ENCODE measurements at places on chromosomes 12 and 14. TPM values are rescaled to one million over a fixed set of nuclear protein-coding genes. Genes with fewer than 3 reads are reported as not detected.

The MANSC4 gene
- total RNA-seq = not detected

The FAM181A gene
- not detected for total RNA-seq

The TAOK3 gene
- total RNA-seq = 25.3 TPM

The GPR68 gene
- 0.77 TPM for total RNA-seq

The CEP83 gene
- 7.8 TPM for total RNA-seq

The PLA2G1B gene
- not detected for total RNA-seq

The ADCK1 gene
- total RNA-seq = 2.8 TPM

The C12orf54 gene
- 0.53 TPM for total RNA-seq

DNA sequence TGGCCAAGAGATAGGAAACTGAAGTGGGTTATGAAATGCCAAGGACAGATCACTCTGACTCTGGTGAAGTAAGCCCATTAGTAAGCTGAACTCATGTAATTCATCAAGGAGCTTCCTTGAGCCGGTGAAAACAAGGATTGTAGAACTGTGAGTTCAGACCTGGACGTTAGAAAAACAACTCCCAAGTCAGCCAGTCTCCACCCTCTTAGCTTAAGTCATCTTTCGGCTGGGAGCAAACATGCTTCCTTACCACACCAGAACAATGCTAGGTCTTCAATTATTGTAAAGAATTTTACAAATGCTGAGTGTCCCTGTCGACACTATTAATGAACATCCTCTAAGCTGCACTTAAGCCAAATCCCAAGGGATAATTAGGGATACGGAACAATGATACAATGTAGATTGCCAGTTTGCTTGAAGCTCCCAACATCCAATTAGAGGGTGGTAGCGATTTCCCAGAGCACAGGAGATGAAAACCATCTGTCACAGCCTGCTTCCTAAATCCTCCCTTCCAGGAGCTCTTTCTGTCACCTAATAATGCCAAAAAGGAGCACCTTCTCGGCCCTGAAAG is 45.7 kb upstream of the VASH1 start:
- DNase-seq = peak; percentile 3

- no peak for DNase-seq
Observed at GRCh38 chr14:59215322-59215721, 26.9 kb downstream of the DAAM1 start.

DNA sequence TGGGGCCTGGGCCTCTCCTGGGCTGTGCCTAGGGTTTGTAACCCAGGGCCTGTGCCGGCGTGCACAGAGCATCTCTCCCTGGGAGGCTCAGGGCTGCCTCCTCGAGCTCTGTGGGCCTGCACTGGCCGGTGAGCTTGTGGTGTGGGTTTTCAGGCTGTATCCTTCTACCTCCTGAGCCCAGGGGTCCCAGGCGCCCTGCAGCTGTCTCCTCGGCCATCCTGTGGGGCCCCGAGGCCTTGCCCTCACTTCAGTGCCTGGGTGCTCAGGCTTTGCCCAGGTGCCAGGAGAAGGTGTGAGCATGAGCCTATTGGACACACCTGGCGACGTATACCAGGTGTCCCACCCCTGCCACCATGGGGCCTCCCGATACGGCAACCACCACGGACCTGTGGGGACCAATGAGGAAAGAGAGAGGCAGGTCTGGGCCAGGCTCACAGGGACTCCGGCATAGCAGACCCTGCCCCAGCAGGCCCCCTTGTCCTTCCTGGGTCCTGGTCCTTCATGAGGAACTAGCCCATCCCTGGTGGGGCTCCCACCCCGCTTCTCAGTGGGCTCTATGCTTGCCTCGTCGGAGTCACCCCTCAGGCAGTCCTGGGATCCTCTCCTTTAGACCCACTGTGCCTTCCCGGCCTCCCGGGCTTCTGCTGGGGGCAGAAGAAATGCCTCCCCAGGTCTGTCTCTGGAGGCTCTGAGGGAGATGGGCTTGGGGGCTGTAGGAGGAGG is 400.2 kb downstream of the TMEM121 start:
- no peak for DNase-seq

GRCh38 chr14:39365354-39365753 is 66.9 kb downstream of the FBXO33 start:
- DNase-seq = no peak

DNA sequence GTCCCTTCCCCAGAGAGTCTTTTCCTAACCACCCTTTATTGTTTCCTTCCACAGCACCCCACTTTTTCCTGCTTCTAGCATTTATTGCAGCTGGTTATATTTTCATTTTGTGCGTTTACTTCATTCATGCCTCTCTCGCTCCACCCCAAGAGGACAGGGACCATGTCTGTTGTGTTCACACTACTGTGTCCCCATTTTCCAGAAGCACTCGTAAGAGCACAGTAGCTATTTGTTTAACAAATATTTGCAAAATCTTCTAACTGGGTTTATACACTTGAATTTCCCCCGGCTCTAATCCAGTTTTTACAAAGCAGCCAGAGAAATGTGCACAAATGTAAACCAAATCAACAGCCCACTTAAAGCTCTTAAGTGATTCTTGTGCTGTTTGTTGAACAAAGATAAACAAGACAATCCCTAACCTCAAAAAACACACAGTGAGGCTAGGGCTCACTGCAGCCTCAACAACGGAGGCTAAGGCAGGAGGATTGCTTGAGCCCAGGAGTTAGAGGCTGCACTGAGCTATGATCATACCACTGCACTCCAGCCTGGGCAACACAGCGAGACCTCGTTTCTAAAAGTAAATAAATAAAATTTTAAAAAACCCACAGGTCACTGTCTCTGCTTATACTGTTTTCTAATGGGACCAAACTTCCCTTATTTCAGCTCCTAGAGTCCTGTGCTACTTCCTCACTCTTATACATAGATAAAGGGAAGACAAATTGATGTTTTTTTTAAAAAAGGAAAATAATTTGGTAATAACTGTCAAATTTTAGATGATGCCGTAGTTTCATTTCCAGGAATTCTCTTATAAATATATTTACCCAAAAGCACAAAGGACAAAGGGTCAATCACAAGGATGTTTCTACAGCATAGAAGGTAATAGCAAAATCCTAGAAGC is 6.6 kb upstream of the ABCD4 start:
- no peak for DNase-seq

- DNase-seq = no peak
Observed at GRCh38 chr14:104437703-104438102, 141.9 kb upstream of the C14orf180 start.

DNA sequence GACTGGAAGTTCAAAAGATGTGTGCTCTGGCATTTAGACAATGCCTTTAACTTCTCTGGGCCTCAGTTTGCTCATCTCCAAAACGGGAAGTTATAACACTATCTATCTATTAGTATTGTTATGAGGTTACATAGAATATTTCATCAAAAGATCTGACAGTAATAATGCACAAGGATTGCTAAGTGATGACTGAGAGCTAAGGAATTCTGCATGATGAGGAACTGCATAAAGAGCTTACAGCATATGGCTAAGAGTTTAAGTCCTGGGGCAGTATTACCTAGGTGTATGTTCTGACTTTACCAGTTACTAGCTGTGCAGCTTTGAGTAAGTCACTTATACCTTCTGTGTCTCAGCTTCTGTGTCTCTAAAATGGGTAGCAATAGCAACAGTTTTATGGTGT is 160.1 kb upstream of the TMPO start:
- peak; percentile 94 for DNase-seq

GRCh38 chr14:102007916-102008418 is 43.6 kb downstream of the DYNC1H1 start:
- no peak for DNase-seq

DNA sequence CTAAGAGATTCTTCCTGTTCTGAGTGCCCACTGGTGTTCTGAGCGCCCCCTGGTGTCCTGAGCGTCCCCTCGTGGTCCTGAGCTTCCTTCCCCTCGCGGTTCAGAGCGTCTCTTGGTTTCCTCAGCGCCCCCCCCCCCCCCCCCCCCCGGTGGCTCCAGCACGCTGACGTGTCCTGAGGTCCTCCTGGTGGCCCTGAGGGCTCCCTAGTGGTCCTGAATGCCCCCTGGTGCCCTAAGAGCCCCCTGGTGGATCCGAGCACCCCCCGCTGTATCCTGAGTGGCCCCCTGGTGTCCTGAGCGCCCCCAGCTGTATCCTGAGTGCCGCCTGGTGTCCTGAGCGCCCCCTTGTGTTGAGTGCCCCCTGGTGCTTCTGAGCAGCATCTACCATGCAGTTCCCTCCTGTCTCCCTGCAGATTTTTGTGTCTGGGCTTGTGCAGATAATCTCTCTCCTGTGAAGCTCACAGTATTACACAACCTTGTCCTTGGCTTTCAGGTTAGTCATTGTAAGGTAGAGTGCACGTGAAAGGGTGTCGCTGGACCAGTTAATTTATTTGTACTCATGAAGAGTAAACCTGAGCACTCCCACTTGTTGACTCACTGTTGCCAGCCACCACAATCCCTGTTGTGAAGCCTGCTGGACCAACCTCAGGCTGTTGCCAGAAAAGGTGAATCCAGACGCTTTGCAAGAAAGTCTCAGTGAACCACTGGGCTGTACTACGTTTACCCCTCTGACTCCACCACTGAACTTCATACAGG is 1168.4 kb downstream of the TMEM121 start:
- peak; percentile 43 for DNase-seq

DNA sequence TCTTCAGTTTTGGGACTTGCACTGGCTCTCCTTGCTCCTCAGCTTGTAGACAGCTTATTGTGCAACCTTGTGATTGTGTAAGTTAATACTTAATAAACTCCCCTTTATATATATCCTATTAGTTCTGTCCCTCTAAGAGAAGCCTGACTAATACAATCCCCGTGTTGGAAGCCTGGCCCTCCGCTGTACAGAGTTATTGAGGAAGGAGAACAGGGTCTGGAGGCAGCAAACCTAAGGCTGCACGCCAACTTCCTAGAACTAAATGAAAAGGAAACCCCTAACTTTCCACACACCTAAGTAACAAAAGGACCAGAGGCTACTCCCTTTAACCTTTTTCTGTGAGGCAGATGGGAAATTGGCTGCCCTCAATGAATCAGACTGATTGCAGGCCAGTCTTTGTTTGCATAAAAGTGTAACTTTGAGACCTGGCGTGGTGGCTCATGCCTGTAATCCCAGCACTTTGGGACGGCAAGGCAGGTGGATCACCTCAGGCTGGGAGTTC is 42.6 kb upstream of the LIMA1 start:
- peak; percentile 38 for DNase-seq

DNA sequence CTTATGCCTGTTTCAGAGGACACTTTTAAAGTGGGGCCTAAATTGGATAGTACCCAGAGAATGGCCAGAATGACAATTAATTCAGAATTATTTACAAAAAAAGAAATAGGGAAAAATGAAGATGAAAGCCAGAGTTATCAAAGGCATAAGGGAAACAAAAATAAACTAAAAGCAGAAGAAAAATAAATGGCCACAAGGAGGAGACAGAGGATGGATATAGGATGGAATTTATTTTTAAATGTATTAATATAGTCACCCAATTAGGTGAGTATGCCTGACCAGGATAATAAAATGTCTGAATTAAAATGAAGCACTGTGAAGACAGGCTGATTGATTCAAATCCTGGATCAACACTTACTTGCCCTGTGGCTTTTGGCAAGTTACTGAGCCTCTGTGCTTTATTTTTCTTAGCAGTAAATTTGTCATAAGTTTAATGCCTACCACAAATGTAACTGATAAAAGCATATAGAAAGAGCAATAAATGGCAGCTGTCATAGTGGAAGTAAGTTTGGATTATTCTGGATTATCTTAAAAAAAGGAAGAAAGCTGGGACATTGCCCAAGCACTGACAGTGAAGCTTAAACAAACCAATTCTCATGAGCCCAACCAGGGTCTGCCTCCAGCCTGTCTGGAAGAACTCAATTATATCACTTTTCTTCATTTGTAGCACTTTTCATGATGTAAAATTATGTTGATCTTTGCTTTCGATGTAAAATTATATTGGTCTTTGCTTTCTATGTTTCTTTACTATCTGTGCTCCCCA is 3.5 kb downstream of the CLEC9A start:
- DNase-seq = peak; percentile 27

DNA sequence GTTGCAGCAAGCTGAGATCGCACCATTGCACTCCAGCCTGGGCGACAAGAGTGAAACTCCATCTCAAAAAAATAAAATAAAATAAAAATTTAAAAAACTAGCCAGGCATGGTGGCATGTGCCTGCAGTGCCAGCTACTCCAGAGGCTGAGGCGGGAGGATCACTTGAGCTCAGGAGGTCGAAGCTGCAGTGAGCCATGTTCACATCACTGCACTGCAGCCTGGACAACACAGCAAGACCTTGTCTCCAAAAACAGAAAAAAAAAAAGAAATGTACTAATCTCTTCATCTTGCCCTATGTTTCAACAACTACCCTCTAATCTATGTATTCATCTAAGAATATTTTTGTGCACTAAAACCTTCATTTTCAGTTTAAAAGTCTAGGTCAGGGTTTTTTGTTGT is 6.5 kb downstream of the NAA25 start:
- no peak for DNase-seq

DNA sequence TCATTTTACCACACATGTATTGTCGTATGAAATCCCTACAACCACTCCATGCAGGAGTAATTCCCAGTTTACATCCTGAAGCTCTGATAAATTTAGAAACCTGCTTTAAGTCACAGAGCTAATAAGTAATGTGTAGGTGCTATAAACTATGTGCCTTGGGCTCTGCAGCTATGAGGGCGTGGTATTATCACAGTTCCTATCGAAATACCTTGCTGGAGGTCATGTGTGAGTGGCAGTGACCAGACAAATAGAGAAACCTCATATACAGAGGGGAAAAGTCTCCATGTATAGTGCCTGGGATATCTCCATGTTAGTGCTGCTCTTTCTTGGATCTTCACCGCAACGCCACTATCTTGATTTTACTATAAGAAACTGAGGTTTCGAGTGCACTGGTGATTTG is 883 bp upstream of the TBC1D15 start:
- DNase-seq = no peak

GRCh38 chr12:124645530-124646244 is 78.3 kb upstream of the NCOR2 start:
- no peak for DNase-seq

DNA sequence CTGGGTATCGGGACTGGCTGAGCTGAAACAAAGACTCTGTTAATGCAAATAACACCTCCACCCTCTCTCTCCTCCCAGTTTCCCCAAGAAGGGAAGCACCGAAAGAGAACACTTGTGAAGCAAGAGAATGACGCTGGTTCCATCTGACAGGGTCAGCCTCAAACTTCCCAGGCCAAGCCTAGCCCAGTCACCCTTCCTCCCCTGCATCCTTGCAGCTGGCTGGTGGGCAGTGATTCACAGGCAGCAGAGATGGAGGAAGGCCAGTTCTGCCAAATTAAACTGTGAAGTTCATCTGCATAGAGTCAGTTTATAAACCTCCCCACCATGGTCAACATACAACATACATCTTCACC is 2.8 kb downstream of the LRRC74A start:
- no peak for DNase-seq

GRCh38 chr12:132443091-132443490 is 46.9 kb upstream of the FBRSL1 start:
- DNase-seq = no peak

DNA sequence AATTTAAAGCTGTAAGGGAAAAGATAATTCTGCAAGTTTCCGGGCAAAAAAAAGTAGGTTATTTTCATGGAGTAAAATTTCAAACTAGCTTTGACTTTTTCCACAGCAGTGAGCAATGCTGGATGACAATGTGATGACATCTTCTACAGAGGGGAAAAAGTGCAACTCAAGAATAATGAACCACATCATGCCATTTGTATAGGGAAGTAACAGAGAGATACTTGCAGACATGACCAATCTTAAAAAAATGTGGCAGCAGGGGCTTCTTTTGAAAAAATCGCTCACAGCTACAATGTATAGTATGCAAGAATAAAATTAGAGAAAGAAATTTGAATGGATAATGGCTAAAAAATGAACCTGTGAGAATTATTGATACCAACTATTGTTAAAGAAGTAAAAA is 115.5 kb downstream of the DHRS2 start:
- DNase-seq = peak; percentile 3

- no peak for DNase-seq
Observed at GRCh38 chr12:123986374-123986965, 13.5 kb downstream of the ZNF664 start.
